CD8-positive, alpha-beta T cell (primary cell): ENCODE measurements at places on chromosomes 7 and 10.

- DNase-seq: no peak
Observed at GRCh38 chr7:17302575-17303142, 4.2 kb downstream of the AHR start.

DNA sequence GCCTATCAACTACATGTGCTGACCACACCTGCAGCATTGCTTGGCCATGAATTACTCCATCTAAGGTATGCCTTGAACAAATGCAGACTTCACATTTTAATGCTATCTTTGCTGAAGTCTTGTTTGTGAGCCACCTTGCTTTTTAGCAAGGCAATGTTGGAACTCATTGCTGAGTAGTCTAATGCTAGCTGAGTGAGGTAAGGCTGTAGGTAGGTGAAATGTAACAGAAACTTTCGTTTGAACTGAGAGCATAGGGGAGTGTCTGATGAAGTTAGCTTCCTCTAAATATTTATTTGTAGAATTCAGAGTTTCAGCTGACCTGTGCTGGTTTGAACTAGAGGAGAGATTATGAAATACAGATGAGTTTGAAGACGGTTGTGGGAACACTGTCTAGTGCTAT lies 238.5 kb downstream of the SEMA3A start:
- no peak for DNase-seq

DNA sequence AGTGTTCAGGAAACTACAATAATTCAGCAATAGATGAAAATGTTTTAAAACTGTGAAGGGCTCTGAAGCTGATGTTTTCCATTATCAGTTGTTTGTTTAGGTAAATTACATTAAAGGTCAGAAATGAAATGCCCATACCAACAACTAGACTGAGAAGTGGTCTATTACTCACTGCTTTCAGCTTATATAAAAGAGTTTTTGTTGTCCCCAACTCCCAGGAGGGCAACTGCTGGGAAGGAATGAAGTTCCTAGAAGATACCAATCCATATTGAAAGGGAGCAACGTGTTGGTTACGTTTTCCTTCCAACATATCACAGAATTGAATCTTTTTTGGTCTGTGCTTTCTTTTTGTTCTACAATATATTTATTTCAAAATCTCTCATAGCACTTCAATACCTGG lies 330.6 kb upstream of the LRRN3 start:
- no peak for DNase-seq

GRCh38 chr7:114929570-114929969 lies 7.7 kb downstream of the MDFIC start:
- no peak for DNase-seq

DNA sequence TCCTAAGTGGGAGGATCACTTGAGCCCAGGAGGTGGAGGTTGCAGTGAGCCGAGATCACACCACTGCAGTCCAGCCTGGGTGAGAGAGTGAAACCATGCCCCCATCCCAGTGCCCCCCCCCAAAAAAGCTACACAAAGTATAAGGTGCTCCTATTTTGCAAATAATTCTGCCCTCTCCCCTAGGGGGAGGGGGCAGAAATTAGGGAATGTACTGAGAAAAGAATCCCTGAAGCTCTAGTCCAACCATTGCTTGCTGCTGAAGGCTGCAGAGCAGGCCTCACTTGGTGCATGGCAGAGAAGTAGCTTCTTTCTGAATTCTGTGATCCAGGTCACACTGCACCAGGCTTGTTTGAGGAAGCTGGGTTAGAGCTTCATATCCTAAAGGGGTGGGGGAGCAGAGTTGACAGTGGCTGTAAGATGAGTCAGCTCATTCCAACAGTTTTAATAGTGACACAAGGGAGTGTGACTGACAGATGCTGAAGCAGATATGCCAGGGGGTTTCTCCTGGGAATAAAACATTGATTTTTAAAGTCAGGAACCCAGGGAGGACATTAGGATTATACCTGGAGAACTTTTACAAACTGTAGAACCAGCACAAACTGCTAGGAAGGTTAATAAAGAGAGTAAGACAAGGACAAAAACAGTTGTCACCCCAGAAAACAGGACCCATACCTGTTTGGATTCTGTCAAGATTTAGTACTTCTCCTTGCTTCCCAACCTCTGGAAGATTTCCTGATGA lies 32.8 kb upstream of the STRIP2 start:
- DNase-seq: no peak

- no peak for DNase-seq
Observed at GRCh38 chr7:115689941-115690340, 340.6 kb downstream of the TFEC start.

- no peak for DNase-seq
Observed at GRCh38 chr7:66631471-66631870, 2.8 kb downstream of the KCTD7 start.

DNA sequence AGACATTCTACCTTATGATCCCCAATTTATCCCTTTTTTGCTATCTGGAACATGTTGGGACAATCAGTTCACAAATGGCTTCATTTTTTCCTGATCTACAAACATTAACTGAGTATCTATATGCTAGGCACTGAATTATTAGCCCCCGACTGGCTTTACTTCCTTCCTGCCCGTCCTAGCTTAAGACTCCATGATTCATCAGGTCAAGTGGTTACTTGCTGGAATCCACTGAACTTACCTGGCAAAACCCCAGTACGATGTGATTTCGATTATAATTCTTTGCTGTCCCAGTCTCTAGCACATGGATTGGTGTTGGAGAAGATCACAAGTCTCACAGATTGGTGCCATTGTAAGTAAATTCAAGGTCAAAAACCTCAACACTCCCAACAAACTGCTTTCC lies 77.1 kb downstream of the ORC5 start:
- DNase-seq: no peak
